Vagina (tissue), 2 donors: ENCODE measurements at places on chromosomes 7 and 10.

DNA sequence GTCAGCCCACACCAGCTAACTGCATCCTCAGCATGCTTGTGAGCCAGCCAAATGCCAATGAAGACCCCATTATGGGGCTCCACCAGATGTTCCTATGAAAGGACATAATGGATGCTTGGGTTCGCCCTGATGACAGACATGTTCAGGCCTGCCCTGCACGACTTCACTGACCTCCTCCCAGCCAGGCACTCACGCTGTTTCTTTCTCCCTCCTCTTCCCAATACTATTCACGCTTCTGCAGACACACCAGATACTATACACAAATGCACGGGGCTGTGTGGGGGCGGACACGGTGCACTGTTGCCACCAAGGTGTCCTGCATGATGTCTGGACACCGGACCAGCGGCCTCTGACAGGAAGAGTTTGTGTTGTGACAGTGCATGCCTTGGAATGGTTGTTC is 284.2 kb downstream of the PRPF18 start:
- DNase-seq, result no peak

DNA sequence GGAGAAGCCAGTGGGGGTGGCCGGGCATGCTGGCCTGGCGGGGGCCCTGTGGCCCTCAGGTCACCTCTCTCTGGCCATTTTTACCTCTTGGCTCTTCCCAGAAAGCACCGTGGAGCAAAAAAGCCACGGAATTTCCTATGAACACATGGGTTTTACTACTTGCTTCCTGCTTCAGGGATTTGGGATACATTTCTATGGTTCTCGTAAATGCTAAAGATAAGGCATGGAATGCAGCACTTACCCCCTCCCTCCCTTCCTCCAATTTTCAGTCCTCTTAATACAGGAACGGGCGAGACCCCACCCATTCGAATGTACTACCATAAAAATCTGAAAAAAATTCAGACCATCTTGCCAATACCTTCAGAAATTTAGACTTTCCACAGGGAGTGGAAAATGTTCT is 279.7 kb downstream of the ARHGAP12 start:
- no peak for DNase-seq

DNA sequence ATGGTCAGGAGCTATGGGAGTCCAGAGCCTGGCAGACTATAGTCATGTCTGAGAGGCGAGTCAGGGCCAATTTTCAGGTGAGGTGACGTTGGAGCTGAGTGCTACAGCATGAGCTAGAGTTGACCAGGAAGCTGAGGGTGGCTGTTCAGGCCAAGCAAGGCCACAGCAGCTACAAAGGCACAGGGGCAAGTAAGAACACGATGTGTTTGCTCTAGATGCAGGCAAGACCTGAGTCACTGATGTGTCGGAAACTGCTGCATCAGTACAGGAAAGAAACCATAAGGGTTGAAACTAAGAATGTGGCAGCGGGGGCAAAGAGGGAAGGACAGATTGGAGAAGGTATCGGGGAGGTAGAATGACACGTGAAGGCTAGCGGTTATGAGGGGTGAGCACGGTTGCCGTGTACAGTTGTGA is 11.8 kb upstream of the RRP12 start:
- DNase-seq, result no peak

GRCh38 chr7:138303230-138304070 is 156.6 kb upstream of the TRIM24 start:
- no peak for DNase-seq

DNA sequence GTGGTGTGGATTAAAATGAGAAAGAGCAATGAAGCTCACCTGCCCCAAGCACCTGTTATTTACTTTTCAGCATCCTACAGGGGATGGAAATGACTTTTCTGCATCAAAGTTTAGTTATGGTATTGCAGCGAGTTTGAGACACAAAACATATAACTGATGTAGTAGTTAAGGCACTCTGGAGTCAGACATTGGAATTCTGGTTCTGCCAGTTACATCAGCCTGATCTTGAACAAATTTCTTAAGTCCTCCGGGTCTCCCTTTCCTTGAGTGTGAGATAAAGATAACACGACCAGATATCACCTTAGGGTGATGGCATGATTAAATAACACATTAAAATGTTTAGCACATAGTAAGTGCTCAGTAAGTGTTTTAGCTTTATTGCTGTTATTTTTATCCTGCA is 97.4 kb downstream of the ATXN7L1 start:
- no peak for DNase-seq

GRCh38 chr7:139304517-139304916 is 36.6 kb upstream of the FMC1 start:
- no peak for DNase-seq

GRCh38 chr10:16996530-16996964 is 133.1 kb downstream of the CUBN start:
- DNase-seq, result no peak

DNA sequence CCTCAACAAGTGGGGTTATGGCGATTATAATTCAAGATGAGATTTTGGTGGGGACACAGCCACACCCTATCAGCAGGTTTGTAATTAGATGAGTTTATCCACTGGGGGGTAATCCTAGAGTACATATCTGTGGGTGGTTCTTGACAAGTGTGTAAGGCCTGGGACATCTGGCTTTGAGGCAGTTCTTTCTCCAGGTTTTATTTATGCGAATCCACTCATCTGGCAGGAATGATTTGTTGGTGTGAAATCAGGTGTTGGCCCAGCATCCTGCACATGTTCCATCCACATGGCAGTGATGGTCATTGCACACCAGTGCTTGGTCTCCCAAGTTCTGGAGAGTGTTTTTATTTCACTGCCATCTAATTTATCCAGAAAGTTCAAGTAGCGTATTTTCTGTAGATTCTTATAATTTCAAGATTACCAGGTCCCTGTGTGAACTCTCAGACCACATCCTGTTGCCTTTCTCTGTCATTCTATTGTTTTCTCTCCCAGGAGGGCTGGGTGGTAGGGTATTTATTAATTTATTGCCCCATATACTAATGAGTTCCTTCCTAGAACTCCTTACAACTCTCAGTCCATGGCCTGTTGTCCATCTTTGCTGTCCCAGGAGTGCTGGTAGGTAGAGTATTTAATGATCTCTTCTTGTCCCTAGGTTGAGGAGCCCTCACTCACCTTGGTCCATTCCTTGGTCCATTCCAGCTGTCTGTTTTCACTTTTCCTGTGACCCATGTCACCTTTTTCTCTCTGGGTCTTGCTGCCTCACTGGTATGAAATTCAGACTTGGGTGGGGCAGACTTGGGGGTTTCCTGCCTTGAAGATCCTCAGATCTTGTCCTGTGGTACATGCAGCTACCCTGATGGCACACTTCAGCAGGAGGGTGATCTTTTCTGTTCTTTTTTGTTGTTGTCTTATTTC is 10.4 kb downstream of the RALA start:
- no peak for DNase-seq

DNA sequence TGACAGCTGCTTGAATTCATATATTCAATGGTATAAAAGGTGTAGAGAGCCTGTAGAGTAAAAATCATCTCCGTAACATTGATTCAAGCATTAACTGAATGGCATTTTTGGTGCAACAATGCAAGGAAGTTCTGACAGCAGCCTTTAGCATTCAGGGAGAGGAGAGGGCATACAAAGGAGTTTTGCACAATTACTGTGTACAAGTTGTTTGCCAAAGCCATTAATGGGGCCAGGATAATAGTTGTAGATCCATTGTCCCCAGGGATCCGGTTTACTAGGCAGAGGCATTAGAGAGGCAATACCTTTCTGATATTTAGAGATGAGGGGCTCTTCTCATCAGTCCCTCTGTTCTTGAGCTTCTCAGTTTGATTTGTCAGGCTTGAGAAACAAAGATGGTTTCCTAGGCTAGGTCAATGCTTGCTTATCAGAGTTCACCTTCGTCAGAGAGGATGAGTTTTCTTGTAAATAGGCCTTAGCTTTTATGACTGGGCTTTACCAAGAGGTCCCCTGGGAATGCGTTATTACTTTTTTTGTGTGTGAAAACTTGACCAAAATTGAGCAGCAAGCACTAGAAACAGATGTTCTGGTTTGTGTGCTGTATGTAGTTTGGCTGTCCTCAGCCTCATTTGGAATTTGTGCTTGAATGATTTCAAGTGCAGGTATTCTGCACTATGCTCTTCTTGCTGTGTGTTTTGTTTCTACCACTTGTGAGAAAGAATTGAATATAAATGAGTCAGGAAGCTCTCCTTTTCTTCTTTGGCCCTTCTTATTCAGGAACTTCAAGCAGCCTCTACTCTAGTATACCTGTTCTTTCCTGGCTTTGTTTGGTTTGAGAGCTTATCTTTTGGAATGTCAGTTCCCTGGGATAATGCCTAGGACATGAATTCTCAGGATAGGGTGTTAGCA is 32.0 kb downstream of the SND1 start:
- no peak for DNase-seq

GRCh38 chr10:129745186-129745750 is 218.8 kb downstream of the EBF3 start:
- peak; percentile 27 for DNase-seq

GRCh38 chr7:135859538-135859937 is 110.9 kb upstream of the FAM180A start:
- DNase-seq, result peak; percentile 6

- no peak for DNase-seq
Observed at GRCh38 chr7:11726001-11726793, 105.8 kb downstream of the THSD7A start.

DNA sequence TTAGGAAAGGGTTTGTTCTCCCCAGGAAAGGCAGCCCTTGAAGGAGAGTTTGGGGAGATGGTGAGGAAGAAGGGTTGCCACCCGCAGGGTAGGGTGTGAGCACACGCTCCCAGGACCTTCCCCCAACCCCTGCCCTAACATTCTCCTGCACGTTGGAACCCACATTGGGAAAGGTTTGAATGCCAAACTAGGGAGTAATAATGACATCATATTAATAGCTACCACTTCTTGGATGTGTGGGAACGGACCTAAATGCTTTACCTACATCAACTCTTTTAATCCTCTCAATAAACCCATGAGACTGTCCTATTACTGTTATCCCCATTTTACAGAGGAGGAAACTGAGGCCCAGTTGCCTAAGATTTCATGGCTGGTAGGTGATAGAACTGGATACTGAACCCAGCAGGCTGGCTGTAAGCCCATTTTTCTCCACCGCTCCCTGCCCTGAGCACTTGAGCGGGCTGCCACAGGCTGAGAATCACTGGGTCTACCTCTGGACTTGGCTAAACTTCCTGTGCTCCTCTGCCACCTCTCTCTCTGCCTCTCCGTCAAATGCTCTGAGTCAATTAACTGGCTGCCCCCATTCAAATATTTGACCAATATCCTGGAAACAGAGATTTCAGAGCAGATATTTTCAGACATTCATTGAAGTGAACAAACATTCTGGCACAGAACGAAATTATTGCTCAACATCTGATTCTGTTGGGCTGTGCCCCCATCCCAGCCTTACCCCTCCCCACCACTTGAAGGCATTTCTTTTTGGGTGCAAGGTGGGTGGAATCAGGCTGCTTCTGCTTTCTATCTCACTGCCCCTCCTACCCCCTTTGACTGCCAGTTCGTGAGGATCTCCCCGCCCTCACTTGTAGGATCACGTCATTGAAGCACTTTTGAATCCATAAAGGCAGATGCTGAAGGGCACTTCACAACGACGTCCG is 129.7 kb downstream of the C10orf105 start:
- no peak for DNase-seq

DNA sequence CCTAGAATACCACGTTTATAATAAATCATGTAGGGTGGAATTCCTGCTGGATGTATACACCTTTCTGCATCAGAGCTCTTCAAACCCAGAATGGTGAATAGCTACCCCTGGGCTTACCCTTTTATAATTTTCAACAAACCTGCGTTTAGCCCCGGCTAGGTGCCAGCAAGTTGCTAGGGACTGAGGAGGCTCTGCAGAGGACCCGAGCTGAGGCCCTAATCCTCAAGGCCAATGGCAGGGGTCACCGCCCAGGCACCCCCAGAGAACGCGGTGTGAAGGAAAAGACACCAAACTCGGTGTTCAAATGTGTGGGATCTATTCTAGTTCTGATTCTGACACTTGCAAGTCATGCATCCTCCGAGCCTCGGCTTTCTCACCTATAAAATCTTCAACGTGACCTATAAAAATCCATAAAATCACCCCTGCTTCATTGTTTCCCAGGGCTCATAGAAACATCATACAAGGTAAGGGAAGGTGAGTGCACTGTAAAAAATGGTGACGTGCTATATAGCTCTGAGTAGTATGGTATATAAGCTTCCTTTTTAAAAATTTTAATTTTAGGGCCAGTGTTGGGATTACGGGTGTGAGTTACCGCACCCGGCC is 2.5 kb upstream of the ANXA11 start:
- DNase-seq, result no peak

GRCh38 chr10:115854740-115855435 is 418.1 kb downstream of the GFRA1 start:
- DNase-seq, result no peak

GRCh38 chr7:80552031-80552694 is 40.3 kb upstream of the GNAT3 start:
- no peak for DNase-seq

- no peak for DNase-seq
Observed at GRCh38 chr10:16611037-16611436, 89.4 kb upstream of the C1QL3 start.

DNA sequence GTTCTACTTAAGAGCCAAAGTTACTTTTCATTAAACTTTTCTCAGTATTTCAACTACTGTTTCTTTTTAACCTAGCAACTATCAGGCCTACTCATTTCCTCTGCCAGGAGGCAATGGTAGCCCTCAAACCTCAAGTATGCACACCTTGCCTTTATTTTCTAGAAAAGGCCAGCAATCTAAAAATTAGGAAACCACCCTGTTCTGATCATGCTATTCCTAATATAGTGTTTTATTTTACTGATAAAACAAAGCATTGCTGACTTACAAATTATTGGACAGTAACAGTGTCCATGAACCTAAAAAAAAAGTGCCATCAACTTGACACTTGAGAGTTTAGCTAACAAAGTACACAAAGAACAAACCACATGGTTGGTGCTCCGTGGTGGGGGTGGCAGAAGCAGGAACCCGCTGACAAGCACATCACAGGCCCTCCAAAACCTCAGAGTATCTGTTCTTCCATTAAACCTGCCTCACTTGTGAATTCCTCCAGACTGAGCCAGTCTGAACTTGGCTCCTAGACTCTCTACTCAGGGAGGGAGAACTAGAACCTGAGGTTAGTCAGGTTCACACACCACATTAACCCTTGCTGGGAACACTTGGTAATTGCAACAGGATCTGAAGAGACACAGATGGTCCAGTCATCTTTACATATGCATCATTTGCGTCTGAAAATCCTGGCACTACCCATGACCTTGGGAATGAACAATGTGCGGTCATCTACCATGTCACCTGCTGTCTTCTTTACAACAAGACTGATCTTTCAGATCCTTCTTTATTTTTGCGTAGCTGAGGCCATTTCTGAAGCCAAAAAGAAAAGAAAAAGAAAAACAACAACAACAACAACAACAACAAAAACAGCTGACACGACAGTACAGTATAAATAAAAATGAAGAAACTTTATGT is 31.9 kb downstream of the PIP4K2A start:
- DNase-seq, result peak; percentile 62

- DNase-seq, result no peak
Observed at GRCh38 chr7:24660546-24660945, 87.3 kb downstream of the PALS2 start.

DNA sequence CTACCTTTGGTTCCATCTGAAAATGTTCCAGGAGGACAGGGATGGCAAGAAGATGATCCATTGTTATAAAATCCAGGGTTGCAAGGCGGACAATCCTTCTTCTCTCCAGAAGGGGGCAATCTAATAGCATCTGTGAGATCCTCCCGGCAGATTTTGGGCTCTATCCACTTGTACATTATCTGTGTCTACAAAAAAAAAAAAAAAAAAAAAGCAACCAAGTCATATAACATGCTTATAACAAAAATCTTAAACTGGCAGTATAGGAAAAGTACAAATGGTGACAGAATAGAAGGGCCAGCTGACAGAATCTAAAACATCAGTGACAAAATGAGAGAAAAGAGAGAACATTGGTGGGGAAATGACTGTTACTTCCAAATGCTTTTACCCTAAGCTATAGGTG is 132.7 kb downstream of the ELAPOR2 start:
- no peak for DNase-seq
